Dermis blood vessel endothelial cell (primary cell): ENCODE measurements at places on chromosomes 1 and 21.

DNA sequence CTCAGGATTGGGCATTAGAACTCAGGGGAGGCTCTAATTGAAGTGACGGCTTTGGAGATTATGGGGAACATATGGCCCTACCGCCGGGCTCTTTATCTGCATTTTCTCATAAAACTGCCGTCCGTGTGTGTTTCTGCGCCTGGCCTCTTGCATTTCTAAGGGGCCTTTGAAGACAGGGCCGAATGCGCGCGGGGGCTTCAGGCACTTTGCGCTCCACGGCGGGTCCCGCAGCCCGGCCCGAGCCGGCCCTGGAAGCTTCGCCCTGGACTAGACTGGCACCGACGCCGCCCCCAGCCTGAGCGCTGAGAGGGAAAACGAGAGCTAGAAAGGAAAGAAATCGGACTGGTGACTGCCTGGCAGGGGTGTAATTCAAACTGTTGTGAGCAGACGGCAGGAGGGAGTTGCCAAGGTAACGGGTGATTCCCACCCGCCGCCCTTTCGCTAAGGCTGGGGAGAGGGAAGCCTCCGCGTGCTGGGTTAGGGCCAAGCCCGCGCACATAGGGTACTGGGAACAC lies 120.7 kb downstream of the LMX1A start:
- DNase-seq: no peak

- no peak for DNase-seq
Measured at GRCh38 chr1:109658533-109659042, 2.7 kb downstream of the GSTM4 start.

DNA sequence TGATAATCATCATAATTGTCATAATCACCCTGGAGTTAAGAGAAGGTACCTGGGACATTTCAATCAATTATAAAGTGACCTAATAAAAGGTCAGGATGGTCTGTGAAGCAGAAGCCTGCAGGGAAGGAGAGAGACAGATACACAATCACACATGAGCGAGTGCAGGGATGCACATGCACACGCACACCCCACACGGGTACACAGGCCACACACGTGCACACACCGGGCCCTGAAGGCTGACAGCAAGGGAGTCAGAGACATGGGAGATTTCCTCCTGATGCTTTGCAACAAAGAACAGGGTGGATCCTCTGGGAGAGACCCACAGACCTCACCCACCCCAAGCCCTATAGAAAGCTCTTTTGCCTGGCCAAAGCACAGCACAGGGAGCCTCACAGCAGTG lies 82.3 kb upstream of the ZC3H12A start:
- no peak for DNase-seq

GRCh38 chr21:41319273-41319672 lies 2.7 kb downstream of the FAM3B start:
- no peak for DNase-seq

DNA sequence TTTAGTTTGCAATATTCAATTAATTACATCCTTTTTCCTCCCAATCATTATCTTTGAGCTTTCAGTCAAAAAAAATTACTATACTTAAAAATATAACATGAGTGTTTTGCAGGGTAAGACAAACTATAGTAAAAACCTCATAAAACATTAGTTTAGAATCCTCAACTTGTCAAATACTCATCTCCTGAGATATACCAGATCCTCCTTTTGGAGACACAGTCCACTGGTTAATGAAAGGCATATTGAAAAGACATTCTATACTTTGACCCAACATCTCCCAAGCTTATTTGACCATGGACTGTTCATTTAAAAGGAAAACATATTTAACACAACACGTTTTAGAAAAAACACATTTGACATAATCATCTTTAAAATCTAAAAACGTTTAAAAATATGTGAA lies 52.8 kb downstream of the NRIP1 start:
- DNase-seq: no peak

DNA sequence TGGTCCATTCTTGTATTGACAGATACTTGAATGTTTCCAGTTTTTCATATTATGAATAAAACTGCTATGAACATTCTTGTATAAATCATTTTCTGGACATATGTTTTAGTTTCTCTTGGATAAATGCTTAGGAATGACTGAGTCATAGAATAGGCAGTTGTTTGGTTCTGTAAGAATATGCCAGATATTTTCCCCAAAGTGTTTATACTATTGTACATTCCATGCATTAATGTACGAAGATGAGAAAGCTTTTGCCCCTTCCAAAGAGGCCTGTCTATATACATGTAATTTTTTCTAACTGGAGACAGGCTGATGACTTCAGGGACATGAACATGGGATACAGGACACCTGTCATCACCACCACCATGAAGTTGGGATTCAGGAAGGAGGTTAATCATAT lies 11.3 kb downstream of the NBPF3 start:
- DNase-seq: no peak

- no peak for DNase-seq
Measured at GRCh38 chr1:182457844-182458243, 7.9 kb downstream of the RGSL1 start.

GRCh38 chr1:79852004-79852403 lies 845.5 kb upstream of the ADGRL4 start:
- peak; percentile 3 for DNase-seq

DNA sequence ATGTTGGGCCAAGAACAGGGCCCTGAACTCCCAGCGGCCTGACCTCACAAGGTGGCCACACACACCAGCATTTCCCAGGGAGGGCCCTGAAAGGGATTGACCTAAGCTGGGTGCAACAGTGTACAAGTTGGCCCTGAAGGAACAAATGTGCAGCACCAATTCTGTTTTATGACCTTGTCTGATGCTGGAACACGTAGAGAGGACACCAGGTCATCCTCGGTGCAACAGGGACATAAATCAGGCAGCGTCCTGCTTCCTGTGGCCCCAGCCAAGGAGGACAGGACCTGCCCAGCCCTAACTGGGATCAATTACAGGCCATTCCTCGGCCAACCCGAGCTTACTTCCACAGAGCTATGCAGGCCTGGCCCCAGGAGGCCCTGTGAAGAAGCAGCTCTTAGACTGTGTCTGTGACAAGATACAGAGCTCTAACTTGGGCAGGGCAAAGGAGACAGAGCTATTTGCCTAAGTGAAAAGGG lies 12.8 kb upstream of the PHC2 start:
- DNase-seq: no peak

GRCh38 chr1:154848983-154849382 lies 21.1 kb downstream of the KCNN3 start:
- no peak for DNase-seq

DNA sequence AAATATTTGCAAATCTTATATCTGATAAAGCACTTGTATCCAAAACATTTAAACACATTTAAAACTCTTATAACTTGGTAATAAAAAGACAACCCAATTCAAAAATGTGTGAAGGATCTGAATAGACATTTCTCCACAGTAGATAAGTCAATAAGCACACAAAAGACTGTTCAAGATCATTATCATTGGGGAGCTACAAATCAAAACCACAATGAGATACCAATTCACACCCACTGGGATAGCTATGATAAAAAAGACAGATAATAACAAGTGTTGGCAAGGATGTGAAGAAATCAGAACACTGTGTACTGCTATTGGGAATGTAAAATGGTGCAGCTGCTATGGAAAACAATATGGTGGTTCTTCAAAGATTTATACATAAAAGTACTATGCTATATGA lies 5.1 kb upstream of the LIN9 start:
- no peak for DNase-seq

DNA sequence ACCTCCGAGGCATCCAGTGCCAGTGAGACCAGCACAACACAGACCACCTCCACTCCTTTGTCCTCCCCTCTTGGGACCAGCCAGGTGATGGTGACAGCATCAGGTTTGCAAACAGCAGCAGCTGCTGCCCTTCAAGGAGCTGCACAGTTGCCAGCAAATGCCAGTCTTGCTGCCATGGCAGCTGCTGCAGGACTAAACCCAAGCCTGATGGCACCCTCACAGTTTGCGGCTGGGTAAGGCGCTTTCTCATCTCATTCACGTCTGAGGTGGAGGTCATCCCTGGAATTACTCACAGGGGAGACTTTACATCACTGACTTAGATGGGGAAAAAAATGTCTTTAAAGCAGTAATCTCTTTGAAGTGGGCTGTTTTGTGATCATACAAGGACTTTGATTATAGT lies 106.3 kb downstream of the CD247 start:
- no peak for DNase-seq
